ENCODE measurements at places on chromosomes 2 and 18. TPM values are rescaled to one million over a fixed set of nuclear protein-coding genes. Genes with fewer than 3 reads are reported as not detected.

Gene COX7A2L
- total RNA-seq = 221 TPM

Gene CDKL4
- total RNA-seq = not detected

Gene PLGLB2
- total RNA-seq = 1.5 TPM

Gene TUBA4B
- not detected for total RNA-seq

Gene CCDC74A
- total RNA-seq = 25.7 TPM

- DNase-seq = no peak
Measured at GRCh38 chr18:45627204-45627526, 11.9 kb downstream of the SLC14A2 start.

Gene LRRTM4
- 1.1 TPM for total RNA-seq

DNA sequence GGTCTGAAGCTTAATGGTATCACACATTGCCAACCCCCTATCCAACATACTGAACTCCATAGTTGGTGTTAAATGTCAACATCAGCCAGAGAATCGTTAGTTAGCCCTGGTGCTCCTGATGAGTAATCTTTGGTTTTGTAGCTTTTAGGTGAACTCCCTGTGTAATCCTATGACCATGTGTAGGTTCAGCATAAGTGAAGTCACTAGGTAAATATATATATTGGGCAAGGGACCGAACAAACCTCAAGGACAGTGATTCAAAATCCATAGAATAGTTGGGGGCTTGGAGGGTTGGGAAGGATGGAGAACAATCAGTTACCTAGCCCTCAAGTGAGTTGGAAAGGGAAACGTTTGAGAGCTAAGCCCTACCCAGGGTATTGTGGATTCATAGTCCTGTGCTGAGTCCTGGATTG lies 16.0 kb upstream of the AP1S3 start:
- DNase-seq = no peak

Gene NEURL3
- not detected for total RNA-seq

Gene ST6GAL2
- 0.37 TPM for total RNA-seq

Gene ZNF396
- total RNA-seq = 3.1 TPM

Gene RAB6C
- not detected for total RNA-seq

DNA sequence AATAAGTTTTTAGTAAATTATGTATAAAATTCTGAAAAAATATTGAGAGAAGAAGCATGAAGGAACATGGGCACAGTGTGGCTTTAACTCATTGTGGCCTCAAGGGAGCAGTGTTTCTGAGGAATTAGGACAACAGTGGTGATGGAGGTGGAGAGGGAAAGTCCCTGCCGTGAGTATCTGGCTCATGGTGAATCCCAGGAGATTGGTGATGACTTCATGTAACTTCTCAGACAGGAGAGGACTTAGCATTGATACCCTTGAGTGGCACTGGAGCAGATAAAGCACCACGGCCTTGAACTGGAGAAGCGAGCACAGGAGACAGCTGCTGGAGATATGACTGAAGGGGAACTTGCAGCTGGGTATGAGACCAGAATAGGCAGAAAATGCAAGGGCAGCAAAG lies 35.0 kb upstream of the LRP1B start:
- DNase-seq = peak; percentile 55

DNA sequence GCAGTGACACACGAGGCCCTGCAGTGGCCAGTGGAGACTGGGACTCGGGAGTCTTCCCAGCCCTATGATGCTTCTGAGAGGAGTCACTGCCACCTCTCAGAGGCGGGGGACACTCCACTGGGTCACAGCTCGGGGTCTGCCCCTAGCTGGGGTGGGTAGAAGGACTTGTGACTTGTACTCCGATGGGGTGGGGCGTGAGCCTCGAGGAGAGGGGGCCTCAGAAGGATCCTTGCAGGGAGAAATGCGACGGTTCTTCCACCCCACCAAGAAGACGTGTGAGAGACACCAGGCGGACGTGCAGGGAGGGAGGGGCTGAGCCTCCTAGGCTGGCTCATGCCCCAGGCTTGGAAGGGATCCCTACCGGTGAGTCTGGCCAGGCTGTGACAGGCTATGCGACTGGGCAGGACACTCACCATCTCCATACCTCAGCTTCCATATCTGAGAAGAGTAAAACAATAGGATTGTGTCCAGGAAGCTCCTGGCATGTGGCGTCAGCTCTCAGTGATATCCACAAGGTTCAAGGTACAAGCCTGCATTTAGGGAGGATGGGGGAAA lies 11.1 kb upstream of the OTOS start:
- no peak for DNase-seq

DNA sequence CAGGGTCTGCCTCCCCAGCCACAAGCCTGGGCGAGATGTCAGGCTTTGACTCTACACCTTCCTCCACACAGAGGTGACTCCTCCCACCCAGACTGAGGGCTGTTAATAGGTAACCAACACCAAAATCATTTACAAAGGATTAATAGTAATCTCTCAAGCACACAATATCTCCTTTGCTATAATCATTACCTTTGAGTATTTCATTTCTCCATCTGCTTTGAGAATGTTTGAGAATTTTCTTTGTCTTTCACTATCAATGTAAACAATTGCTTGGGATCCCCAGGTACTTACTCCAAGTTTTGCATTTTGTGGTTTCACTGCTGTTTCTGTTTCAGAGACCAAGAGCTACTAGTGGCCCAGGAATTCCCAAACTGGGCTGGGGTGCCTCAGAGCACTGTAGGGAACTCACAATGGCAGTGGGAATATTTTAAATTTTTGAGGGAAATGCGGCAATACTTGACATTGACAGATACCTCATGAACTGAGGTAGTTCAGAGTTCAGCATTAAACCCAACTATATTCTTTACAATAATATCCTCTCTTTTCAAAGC lies 166.4 kb upstream of the MGAT5 start:
- no peak for DNase-seq

GRCh38 chr2:32741575-32741974 lies 113.7 kb downstream of the TTC27 start:
- DNase-seq = no peak

GRCh38 chr2:163417596-163418337 lies 318.0 kb downstream of the FIGN start:
- DNase-seq = no peak

Gene PRSS56
- total RNA-seq = not detected

DNA sequence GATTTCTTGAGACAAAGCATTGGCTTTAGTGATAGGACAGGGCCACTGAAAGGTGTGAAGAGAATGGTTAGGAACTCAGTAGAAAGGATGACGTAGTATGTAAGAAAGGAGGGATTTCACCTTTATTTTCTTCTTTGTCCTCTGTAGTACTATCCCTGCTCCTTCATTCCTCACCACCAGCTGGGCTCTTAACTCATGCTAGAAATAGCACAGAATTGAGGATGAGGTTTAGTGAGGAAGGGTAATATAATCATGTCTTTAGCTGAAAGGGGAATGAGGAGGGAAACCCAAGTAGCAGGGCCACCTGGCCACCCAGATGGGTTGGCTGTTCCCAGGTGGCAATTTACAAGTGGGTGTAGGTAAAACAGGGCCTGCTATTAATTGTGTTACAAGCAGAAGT lies 15.2 kb downstream of the ACVR2A start:
- DNase-seq = no peak

DNA sequence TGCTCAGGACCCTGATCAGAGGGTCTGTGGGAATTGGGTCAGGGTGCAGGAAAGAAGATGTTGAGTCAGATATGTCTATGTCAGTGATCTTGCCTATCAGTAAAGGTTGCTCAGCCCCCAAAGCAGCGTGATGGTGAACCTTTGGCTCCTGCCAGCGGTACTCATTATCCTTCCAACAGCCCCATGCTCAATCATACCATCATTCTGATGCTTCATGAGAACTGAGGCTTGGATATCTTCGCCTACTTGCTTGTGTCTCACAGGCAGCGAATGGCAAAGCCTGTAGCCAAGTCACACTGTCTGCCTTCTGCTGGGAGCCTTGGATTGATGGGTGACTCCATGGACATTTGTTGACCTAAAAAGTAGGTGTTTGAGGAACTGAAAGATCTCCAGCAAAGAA lies 19.0 kb upstream of the TMEM214 start:
- DNase-seq = no peak

DNA sequence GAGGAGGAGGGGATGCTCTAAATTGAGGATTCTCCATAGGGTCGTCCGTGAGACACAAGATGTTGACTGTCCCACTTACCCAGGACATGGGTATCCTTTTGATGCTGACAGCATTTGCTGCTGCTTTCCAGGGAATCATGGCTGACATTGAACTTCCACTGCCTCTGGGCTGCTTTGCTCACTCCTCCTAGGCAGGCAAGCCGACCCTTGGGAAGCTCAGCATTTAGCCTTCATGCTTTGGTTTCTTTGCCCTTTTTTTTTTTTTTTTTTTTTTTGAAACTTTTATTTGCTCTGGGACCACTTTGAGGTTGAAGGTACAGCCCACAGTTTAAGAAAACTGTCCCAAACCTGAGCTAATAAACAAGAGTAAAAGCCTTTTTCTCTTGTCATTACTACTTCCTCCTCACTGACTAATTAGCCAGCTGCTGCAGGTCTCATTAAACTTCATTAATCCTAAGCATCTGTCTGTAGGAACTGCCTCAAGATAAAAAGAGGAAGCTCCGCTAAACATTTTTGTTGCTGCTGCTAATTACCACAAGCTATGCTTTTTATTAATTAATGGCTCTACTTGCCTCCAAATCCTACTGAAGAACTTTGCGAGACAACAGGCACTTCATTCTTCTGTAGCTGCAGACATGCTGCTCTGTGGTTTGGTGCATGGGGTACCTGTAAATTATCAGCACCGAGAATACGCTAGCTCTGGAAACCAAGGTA lies 125.4 kb downstream of the SPTBN1 start:
- no peak for DNase-seq

- no peak for DNase-seq
Measured at GRCh38 chr18:10170375-10170774, 256.6 kb downstream of the VAPA start.

Gene DSC3
- 0.02 TPM for total RNA-seq

Gene MTIF2
- 37.2 TPM for total RNA-seq

Gene EN1
- 0.35 TPM for total RNA-seq

DNA sequence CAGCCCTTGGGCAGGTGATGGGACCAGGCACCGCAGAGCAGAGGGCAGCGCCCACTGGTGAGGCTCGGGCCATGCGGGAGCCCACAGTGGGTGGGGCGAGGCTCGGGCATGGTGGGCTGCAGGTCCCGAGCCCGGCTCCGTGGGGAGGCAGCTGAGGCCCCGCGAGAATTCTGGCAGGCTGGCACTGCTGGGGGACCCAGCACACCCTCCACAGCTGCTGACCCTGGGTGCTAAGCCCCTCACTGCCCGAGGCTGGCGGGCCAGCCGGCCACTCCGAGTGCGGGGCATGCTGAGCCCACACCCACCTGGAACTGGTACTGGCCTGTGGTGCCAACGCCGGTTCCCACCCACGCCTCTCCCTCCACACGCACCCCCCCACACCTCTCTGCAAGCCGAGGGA lies 29.7 kb upstream of the COL3A1 start:
- DNase-seq = no peak

DNA sequence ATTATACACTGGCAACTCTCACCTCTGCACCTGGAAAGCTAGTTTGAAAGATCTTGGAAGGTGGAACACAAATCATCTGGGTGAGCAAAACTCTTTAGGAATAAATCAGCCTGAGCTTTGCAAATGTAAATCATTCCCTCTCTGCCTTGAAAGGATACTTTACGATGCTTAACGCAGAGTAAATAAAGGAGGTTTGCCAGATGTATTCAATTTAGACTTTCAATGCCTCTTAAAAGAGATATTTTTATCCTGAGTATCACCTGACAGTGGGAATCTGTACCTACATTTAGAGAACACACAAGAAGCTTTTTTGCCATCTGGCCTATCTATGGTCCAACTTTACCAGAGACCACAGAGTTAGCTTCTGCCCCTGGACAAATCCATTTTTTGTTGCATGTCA lies 983.2 kb upstream of the CDH2 start:
- DNase-seq = no peak

Gene IMPACT
- 32.6 TPM for total RNA-seq

DNA sequence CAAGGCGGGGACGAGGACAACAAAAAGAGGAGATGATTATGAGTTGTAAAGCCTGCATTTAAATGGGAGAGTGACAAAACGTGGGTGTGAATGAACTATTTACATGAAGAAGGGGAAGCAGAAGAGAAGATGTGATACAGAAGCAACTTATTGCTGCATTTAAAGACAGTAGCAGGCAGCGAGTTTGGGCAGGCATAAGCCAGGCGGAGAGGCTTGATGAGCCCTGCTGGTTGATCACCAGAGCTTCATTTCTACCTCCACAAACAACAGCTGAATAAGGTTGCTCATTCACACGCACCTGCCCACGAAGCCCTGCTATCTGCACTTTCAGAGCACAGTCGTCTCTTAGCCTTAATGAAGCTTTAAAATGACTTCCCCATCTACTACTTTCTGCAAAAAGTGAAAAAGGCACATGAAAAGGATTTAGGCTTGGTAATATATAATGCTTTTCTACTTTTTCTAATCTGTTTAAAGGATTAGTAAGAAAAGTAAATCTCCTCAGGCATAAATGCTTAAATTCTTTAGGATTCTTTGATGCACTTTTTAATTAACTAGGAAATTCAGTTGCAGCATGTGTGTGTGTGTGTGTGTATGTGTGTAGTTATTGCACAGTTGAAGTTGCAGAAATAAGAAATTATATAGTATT lies 3.1 kb downstream of the SLC38A11 start:
- DNase-seq = no peak

GRCh38 chr2:24448797-24449196 lies 42.3 kb upstream of the NCOA1 start:
- DNase-seq = no peak

DNA sequence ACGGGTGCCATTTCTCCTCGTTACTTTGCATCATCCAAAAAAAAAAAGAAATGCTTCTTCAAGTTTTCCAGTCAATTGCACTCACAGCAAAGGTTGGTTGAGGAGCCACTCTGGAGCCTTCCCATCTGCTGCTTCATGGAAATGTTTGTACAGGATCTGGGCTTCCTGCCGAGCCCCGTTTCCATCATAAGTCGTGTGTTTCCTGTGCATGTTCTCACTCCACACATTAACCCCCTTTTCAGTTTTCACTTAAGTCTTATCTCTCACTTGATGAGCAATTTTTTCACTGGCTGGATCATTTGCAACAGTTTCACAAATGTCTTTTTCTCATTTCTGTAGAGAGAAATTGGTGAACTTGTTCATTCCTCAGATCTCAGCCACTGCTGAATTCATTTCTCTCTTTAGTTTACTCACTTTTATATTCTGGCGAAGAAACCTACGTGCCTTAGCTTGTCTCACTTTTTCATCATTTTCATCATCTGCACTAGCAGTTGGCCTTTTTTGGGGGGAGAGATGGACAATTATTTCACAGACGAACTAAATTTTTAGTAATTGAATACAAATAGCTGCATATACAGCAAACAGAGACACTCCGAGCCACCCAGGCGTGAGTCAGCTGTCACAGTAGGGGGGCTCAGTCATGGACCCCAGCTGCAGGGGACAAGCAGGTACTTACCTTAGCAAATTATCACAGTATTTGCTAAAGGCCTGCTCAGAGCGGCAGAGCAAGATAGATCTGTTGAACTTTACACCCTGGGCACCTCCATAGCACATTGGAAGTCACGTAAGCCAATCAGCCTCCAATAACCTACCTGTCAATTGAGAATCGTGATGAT lies 750.8 kb upstream of the ID2 start:
- no peak for DNase-seq

GRCh38 chr18:58258692-58259342 lies 214.8 kb downstream of the NEDD4L start:
- no peak for DNase-seq

DNA sequence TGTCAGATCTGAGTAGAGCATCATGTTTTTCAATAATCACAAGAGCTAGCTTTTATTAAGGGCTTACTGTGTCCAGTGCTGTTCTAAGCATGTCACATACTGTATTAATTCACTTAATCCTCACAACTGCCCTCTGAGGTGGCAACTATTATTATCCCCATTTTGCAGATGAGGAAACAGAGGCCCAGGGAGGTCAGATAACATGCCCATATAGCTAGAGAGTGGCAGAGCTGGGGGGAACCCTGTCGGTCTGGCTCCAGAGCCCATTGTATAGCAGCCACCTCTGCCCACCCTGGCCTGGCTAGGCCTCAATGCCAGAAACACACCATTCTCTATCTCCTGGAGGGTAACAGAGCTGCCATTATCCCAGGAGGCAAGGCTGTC lies 113.2 kb downstream of the B3GNT2 start:
- DNase-seq = no peak
